Head of caudate nucleus (tissue), 42 donors: ENCODE measurements at places on chromosomes 6 and 20.

DNA sequence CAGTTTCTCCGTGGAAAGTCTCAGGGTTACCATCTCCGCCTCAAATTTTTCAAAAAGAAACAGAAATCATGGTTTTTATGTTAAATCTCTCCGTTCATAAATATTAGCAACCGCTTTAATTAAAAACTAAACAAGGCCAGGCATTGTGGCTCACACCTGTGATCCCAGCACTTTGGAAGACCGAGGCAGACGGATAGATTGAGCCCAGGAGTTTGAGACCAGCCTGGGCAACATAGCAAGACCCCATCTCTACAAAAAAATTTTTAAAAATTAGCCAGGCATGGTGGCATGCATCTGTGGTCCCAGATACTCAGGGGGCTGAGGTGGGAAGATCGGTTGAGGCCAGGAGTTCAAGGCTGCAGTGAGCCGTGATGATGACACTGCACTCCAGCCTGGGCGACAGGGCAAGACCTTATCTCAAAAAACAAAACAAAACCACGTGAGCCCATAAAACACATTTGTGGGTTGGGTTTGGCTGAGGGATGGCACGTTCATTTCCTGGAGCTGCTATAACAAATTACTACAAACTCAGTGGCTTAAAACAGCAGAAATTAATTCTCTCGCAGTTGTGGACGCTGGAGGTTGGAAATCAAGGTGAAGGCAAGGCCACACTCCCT lies 223.2 kb downstream of the ZNF217 start:
- DNase-seq = no peak

DNA sequence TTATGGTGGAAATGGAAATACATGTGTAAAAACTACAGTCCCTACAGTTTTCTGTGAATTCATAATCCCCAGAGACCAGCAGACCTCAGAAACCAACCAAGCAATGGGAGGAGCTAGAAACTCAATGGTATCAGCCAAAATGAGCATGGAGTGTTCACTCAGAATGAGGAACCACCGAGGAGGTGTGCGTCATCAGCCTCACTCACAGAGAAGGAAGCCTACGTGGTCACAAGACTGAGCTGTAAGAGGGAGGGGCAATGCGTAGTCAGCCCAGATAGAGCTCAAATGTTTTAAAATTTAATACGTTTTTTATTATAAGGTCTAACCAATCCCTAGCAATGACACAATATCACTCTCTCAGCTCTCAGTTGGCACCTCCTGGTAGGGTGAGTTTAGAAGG lies 17.4 kb downstream of the MYLK4 start:
- DNase-seq = peak; percentile 64

DNA sequence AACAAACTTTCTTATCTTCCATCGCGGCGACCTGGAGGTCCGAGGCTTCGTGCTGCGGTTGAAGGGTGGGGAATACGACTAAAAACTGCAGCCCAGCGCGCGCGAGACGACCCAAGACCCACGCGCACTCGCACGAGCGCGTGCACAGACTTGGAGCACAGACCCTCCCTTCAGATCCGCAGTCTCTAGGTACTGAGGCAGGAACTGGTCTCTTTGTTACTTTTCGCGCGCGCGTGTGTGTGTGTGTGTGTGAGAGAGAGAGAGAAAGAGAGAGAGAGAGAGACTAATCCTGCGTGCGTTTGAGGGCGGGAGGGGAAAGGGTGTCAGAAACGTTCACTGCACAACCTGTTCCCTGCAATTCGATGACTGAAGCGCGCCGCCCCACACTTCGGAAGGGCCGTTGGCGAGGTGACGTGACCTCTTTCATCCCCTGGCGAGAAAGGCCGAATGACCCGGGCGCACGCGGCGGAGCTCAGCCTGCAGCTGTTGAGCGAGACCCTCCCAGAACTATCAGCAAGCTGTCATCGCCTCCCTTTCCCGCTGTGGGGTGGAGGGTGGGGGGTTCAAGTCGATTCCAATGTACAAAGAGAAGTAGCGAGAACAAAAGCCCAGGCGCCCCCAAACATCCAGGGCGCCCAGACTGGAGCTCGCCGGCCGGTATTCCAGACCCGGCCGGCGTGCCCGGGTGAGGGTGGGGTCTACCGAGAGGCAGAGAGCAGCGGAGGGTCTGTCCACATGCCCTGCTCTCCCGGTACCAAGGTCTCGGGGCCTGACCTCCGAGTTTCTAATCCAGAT lies 1.5 kb upstream of the TUBB2B start:
- peak; percentile 41 for DNase-seq

DNA sequence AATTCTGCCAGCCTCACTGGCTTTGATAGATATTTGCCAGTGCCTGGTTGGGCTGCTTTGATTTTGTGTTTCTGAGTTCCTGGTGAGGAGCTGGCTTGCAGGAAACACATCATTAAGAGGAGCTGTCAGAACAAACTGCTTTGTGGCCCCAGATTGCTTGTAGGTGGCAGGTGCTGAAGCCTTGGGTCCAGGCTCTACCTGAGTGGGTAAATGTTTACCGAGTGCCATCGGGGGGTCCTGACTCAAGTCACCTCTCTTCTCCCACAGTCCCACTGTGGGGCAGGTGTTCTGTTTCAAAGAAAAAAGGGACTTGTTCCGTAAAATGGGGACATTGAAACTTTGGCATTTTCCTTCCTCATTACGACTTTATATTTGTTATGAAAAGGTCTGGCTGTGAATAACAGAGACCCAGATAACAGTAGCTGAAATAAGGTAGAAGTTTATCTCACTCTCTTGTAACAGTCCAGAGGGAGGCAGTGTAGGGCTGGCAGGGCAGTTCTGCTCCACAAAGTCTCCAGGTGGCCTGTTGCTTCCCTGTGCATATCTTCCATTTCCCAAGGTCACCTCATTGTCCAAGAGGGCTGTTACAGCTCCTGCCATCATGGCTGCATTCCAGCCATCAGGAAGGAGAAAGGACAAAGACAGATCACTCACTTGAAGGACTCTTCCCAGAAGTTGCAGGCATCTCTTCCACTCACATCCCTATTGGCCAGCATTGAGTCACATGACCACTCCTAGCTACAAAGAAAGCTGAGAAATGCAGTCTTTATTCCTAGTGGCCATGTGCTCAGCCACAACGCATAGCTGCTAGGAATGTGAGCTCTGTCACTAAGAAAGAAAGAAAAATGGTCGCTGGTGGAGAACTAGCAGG lies 149.9 kb upstream of the KCNG1 start:
- no peak for DNase-seq

DNA sequence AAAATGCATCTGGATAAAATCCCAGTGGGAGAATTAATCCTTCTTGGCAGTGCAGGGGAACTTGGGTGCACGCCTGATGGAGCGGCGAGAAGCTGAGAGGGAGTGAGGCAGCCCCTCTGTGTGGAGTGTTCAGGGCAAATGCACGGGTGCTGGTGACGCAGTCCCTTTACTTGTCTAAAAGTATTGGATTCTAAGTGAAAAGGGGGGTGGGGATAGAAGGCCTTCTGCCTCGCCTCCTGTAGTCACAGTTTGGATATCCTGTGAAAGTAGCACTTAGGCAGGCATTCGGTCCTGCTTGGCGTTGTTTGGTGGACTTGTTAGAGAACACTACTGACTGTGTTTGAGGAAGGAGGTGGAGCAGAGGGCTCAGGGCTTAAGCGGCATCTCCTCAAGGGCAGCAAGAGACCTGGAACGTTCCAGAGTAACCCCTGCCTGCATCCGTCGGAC lies 39.3 kb downstream of the PHACTR3 start:
- peak; percentile 69 for DNase-seq
